ENCODE measurements at places on chromosomes 1 and 21. TPM values are rescaled to one million over a fixed set of nuclear protein-coding genes. Genes with fewer than 3 reads are reported as not detected.
A peak's percentile ranks its signal among the peaks of the same experiment; 100 is the strongest.

- no peaks in the 10 kb centered on the region for H3K36me3 ChIP-seq
- H3K4me1 ChIP-seq: no peaks in the 10 kb centered on the region
- no peaks in the 10 kb centered on the region for H3K27me3 ChIP-seq
- no peak overlapping the region for H3K4me3 ChIP-seq
- DNase-seq: no peak
These were observed 170.0 kb downstream of the LTN1 start for GRCh38 chr21:28822486-28823335.

- H3K27ac ChIP-seq: no peak overlapping the region
- peaks cover 68% of the 10 kb centered on the region for H3K36me3 ChIP-seq
- DNase-seq: no peak
These were observed 2.5 kb upstream of the ST3GAL3 start for GRCh38 chr1:43704838-43705237.

GRCh38 chr1:90911353-90911752 is 110.5 kb downstream of the ZNF644 start:
- no peaks in the 10 kb centered on the region for H3K4me1 ChIP-seq
- DNase-seq: no peak
- no peak overlapping the region for H3K4me3 ChIP-seq
- H3K36me3 ChIP-seq: no peaks in the 10 kb centered on the region
- H3K27ac ChIP-seq: no peak overlapping the region
- no peaks in the 10 kb centered on the region for H3K27me3 ChIP-seq

DNA sequence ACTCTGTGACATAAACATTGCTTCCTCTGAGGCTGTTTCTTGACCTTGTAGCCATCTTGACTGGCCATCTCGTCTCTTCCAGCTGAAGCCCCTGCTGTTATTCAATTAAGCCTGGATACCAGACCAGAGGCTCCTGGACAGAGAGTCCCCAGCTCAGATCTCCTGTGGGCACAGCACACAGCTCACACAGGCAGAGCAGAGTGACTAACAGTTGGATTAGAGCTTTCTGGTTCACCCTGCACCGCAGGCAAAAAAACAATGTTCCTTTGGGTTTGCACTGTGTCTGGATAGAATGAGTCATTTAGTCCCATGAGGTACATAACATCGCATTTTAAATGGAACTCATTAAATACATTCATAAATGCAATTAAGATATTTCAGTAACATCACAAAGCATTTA is 33.4 kb upstream of the USH2A start:
- H3K4me3 ChIP-seq: no peak overlapping the region
- H3K27ac ChIP-seq: no peak overlapping the region
- H3K36me3 ChIP-seq: no peaks in the 10 kb centered on the region
- H3K27me3 ChIP-seq: no peaks in the 10 kb centered on the region

DNA sequence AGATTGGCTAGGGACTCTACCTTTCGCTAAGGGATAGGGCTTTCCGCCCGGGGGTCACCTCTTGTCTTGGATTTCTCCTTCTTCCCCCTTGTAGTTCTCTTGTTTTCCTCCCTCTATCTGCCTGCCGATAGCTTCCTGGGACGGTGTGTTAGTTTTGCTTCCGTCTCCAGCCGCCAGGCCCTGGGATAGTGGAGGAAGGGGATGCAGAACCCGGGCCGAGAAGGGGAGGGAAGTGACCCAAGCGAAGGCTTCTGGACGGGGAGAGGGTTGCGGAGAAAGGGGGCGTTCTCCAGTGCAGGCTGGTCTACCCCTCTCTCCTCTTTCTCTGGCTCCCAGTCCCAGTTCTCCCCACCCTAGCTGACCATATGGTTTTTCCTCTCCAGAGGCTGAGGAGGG is 871 bp downstream of the TUFT1 start:
- no peaks in the 10 kb centered on the region for H3K27me3 ChIP-seq
- peaks cover 77% of the 10 kb centered on the region for H3K36me3 ChIP-seq
- H3K4me1 ChIP-seq: peaks cover 35% of the 10 kb centered on the region

GRCh38 chr1:204152310-204153044 is 633 bp upstream of the ETNK2 start:
- H3K4me3 ChIP-seq: peak overlapping the region; percentile 68
- H3K4me1 ChIP-seq: no peaks in the 10 kb centered on the region
- H3K27me3 ChIP-seq: peaks cover 46% of the 10 kb centered on the region
- peak; percentile 17 for DNase-seq
- H3K36me3 ChIP-seq: peaks cover 21% of the 10 kb centered on the region

GRCh38 chr21:29130270-29130969 is at the start of gene MAP3K7CL:
MAP3K7CL (plus strand) TSS chr21:29130644; CDS start chr21:29133345, 2,701 bp downstream.
- no peaks in the 10 kb centered on the region for H3K4me1 ChIP-seq
- no peaks in the 10 kb centered on the region for H3K36me3 ChIP-seq
- no peak within 1 kb of the TSS for H3K27ac ChIP-seq
- no peaks in the 10 kb centered on the region for H3K27me3 ChIP-seq

- H3K27me3 ChIP-seq: no peaks in the 10 kb centered on the region
- no peak for DNase-seq
- H3K4me1 ChIP-seq: no peaks in the 10 kb centered on the region
- no peak overlapping the region for H3K4me3 ChIP-seq
- no peaks in the 10 kb centered on the region for H3K36me3 ChIP-seq
These were observed 523.6 kb upstream of the PLXNA2 start for GRCh38 chr1:208767816-208768215.

DNA sequence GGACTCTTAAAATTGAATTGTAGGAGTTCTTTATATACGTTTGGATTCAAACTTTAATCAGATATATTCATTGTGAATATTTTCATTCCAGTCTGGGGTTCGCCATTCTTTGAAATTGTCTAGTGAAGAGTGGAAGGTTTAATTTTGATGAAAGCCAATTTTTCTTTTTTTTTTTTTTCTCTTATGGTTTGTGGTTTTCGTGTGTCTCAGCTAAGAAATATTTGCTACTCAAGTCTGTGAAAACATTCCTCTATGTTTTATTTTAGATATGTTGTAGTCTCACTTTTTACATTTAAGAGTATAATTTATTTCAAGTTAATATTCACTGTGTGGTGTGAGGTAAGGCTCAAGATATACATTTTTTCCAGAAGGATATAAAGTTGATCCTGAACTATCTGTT is 220.5 kb downstream of the KCNT2 start:
- no peak overlapping the region for H3K4me3 ChIP-seq
- H3K27me3 ChIP-seq: no peaks in the 10 kb centered on the region

DNA sequence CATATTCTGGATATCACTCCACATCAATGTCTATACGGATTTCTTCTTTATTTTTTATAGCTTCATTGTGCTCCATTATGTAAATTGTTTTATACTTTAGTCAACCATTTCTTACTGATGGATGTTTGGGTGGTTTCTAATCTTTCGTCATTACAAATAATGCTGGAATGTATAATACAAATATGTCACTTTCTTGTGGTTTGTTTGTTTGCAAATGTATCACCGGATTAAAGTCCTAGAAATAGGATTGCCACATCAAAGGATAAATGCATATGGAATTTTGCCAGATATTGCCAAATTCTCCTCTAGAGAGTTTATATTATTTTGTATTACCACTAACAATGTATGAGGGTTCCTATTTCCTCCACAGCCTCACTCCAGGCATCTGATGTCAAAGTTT is 48.7 kb upstream of the PRDM2 start:
- H3K4me3 ChIP-seq: no peak overlapping the region
- H3K4me1 ChIP-seq: no peaks in the 10 kb centered on the region
- no peaks in the 10 kb centered on the region for H3K27me3 ChIP-seq

- no peak overlapping the region for H3K4me3 ChIP-seq
- no peak overlapping the region for H3K27ac ChIP-seq
- no peak for DNase-seq
- H3K4me1 ChIP-seq: no peaks in the 10 kb centered on the region
These were observed 13.3 kb downstream of the ARV1 start for GRCh38 chr1:230992100-230992774.

DNA sequence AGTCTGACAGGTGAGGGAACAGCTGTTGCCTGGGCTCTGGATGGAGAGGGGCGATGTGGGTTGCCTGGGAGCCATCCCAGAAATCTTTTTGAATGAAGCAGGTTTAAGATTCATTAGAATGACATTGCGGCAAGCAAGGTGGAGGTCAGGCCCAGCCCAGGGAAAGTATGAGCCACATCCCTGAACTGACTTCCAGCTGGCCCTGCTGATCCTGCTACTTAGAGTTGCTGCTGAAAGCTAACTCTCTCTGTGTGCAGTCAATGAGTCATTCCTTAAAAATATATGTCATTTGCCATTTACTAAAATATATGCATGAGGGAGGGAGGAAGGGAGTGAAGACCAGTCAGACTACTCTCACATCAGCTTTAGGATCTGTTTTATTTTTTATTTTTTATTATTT is 54.3 kb upstream of the RAB3GAP2 start:
- H3K27ac ChIP-seq: no peak overlapping the region
- H3K27me3 ChIP-seq: no peaks in the 10 kb centered on the region
- DNase-seq: no peak
- H3K36me3 ChIP-seq: no peaks in the 10 kb centered on the region
- no peak overlapping the region for H3K4me3 ChIP-seq

GRCh38 chr1:201140235-201140940 is 13.4 kb upstream of the ASCL5 start:
- DNase-seq: no peak
- H3K4me3 ChIP-seq: no peak overlapping the region
- no peaks in the 10 kb centered on the region for H3K4me1 ChIP-seq
- H3K27ac ChIP-seq: no peak overlapping the region

DNA sequence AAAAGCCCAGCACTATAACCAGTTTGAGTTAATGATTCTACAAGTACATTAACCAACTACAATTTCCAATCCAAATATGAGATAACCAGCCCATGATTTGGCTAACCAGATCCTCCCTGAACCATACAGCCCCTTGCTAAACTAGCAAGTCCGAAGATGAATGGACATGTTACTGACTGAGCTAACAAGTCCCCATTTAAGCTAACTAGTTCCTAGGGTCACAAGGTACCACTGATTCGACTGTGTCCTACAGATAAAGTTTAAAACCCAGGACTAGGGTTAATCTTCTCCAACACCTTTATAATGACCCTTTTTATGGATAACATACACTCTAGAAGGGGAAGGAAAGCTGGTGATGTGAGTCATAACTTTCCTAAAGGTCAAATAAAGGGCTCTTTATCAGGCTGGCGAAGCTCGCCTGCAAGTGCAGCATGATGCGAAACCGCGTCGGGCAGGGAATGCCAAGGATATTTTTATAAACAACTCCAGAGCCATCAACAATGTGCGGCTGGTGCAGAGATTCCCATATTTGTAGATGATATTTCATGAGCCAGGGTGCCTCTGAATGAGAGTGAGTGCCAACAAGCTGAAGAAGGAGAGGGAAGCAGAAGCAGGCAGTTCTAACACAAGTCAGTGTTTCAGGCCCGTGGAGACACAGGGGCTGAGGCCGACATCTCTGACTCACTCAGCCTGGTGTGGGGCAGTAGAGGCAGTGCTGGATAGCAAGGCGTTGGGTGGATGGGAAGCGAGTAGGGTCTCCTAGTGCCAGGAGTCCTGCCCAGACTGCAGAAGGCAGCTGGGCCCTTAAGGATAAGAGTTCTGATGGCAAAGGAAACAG is 75.6 kb upstream of the ROR1 start:
- DNase-seq: peak; percentile 51
- no peaks in the 10 kb centered on the region for H3K36me3 ChIP-seq
- peaks cover 89% of the 10 kb centered on the region for H3K4me1 ChIP-seq

DNA sequence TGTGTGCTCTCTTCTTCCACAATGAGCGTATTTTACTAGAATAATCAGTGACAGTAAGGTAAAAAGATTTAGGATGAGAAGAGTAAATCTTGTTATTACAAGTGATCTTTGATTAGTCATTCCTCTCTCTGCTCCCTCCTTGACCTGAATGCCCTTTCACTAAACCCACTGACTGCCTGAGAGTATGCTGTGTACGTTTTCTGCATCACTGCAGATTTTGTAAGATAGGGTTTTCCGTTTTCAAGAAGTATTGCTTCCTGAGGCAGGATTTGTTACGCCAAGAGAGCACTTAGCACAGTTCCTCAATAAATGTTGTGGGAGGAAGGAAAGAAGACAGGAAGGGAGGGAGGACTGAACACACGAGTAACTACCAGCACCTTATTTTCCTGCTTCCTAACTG is 7.7 kb upstream of the LAMB3 start:
- no peak overlapping the region for H3K4me3 ChIP-seq
- H3K36me3 ChIP-seq: no peaks in the 10 kb centered on the region
- no peaks in the 10 kb centered on the region for H3K27me3 ChIP-seq
- H3K27ac ChIP-seq: no peak overlapping the region
- DNase-seq: no peak
- H3K4me1 ChIP-seq: peaks cover 27% of the 10 kb centered on the region

DNA sequence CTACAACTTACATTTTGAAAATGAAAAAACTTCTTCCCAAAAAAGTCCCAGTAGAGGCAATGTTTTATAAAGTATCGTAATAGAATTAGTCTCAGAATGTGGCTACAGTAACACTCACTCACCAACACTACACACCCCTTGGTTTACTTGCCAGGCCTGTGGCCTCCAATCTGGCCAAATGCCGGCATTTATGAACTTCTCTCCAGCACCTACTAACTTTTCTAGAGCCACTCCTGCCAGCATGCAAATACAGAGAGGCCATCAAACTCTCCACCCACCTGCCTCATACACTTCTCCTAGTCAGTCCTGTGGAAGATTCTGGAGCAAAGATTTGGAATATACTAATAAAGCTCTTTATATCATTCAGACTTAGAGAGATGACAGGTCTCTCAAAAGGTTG is 32.3 kb downstream of the STPG1 start:
- H3K4me1 ChIP-seq: peaks cover under 1% of the 10 kb centered on the region
- H3K36me3 ChIP-seq: peaks cover 4% of the 10 kb centered on the region
- H3K27me3 ChIP-seq: no peaks in the 10 kb centered on the region
- no peak overlapping the region for H3K27ac ChIP-seq
- no peak for DNase-seq

DNA sequence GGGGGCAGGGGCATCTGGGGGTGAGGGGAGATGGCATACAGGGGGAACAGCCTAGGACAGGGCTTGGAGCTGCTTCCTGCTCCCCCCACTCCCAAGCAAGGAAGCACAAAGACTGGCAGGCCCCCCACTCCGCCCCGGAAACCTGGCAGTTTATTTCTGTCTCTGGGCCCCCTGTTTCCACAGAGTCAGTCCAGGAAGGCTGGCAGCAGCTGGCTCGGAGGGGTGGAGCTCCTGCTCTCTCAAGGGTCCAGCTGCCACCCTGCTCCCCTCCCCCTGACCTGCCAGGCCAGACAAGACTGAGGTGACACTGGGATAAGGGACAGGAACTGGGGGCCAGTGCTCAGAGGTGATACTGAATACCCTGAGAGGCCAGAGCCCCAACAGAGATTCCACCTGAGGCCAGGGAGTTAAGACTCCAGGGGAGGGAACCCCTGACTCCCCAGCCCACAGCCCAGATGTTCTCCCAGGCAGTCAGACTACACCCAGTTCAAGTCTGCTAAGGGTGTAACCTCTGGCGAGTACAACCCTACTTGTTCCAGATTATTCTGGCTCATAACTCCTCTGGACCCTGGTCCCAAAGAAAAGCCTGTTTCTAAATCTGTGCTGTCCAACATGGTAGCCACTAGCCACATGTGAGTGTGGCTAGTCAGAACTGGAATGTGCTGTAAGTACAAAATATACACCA is 26.3 kb downstream of the AHDC1 start:
- no peak overlapping the region for H3K4me3 ChIP-seq
- peaks cover 13% of the 10 kb centered on the region for H3K36me3 ChIP-seq
- peaks cover 17% of the 10 kb centered on the region for H3K4me1 ChIP-seq
- DNase-seq: no peak

DDAH1 gene
- total RNA-seq: 98.7 TPM

NKAIN1 gene
- total RNA-seq: not detected

TSTD1 gene
- total RNA-seq: 74.1 TPM

CHIA gene
- not detected for total RNA-seq

MYBPH gene
- total RNA-seq: not detected

CHODL gene
- total RNA-seq: not detected

CATSPERE gene
- total RNA-seq: 0.49 TPM

CXADR gene
- total RNA-seq: 51.7 TPM
